Lower leg skin (tissue), 4 donors: ENCODE measurements at places on chromosomes 5 and 9. TPM values are rescaled to one million over a fixed set of nuclear protein-coding genes. Genes with fewer than 3 reads are reported as not detected.

DNA sequence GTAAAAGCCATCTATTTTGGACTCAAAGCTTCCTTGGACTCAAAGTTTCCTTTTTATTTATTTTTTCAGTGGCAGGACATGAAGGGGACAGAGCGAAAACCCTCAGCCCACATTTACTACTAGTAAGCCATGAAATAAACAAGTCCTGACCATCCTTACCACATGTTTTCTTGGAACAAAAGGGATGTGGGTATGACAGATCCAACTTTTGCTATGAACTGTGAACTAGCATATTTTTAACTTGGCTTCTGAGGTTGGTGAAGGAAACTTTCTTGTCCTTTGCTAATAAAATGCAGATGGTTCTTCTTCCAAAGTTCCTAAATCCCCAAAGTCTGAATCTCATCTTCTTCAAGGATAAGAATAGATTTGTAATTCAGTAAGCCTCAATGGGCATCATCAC lies 122.7 kb upstream of the TNC start:
- DNase-seq: no peak

GRCh38 chr5:58628626-58629025 lies 45.8 kb downstream of the RAB3C start:
- DNase-seq: no peak

DNA sequence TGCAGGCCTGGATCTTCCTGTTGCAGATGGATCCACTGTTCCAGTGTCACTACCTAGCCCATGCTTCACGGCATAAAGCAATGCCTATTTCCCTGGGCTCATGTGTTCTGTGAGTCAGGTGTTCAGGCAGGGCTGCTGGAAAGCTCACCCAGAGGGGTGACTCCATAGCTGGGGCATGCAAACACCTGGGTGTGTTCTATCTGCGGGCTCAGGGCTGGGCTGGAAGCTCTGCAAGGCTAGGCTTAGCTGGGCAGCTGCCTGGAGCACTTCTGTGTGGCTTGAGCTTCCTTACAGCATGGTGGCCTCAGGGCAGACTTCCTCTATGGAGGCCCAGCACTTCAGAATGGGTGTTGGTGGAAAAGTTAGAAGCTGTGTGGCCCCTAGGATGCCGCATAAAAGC lies 139.9 kb downstream of the GADD45G start:
- DNase-seq: no peak

GRCh38 chr5:145598983-145599382 lies 236.2 kb downstream of the PRELID2 start:
- no peak for DNase-seq

DNA sequence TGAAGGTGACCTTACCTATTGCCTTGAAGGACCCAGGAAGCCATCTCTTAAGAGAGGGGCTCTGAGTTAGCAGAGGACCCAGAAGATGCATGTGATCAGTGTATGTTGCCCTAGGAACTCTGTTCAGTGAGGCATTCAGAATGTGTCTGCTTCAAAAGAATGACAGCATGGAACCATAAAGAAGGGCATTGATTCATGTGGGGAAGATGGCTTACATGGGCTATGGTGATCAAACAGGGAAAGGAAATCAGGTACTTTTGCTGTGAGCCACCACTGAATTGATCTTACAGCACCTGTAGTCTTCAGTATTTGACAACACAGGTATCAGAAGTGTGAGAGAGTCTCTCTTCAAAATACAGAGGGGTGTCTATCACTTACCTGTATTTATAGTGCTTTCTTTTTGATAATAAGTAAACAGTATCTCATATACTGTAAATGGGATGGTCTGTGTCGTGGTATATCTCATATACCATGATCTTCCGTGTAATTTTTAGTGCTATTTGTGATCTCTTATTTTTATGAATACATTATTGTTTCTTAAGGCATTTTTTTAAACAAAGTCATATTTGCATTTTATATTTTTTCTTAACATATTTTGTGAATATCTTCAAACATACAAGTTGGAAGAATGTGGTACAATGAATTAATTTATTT lies 57.0 kb downstream of the FOCAD start:
- no peak for DNase-seq

GRCh38 chr9:109401169-109401989 lies 80.5 kb upstream of the EPB41L4B start:
- no peak for DNase-seq

GRCh38 chr5:168302785-168303184 lies 11.3 kb downstream of the WWC1 start:
- DNase-seq: no peak

DNA sequence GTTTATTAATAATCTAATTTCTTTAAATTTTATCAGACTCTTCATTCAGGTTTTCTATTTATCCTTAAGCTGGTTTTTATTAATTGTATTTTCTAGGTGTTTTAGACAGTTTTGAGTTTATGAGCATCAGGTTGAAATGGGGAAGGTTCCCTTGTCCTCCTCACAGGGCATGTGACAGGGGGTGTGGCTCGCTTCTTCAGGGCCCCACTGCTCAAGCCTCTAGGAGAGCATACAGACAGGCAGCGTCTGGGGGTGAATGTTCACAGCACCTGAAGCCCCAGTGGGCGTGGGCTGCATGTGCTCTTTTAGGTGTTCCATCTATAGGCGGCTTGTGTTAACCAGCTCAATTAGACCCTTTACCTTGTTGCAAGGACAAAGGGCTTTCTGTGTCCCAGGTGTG lies 78.2 kb upstream of the RUFY1 start:
- no peak for DNase-seq

DNA sequence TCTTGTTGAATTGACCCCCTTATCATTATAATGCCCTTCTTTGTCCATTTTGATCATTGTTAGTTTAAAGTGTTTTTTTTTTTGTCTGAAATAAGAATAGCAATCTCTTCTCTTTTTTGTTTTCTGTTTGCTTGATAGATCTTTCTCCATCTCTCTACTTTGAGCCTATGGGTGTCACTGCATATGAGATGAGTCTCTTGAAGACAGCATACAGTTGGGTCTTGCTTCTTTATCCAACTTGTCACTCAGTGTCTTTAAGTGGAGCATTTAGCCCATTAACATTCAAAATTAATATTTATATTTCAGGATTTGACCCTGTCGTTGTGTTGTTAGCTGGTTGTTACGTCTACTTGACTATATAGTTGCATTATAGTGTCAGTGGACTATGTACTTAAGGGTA lies 135.4 kb downstream of the HMHB1 start:
- DNase-seq: no peak

DNA sequence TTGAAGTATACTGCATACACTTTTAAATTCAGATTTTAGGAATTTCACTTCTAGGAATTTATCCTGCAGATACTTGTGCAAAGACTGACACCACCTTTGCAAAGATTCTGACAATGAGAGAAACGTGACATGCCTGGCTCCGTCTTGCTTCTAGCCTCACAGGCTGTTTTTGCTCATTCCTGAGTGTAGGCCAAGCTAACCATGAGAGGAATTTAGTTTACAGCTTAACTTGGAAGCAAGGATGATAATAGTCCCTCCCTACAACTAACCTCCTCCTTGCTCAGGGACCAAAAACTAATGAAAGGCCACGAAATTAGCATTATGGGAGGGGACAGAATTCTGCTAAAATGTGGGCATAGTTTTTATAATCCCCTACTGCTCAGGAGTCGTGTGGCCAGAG lies 31.1 kb downstream of the C5orf22 start:
- DNase-seq: no peak

- no peak for DNase-seq
Observed at GRCh38 chr5:9499498-9499876, 46.4 kb downstream of the SEMA5A start.

GRCh38 chr9:14887149-14887548 lies 23.1 kb downstream of the FREM1 start:
- DNase-seq: no peak

- DNase-seq: no peak
Observed at GRCh38 chr5:180463216-180463900, 30.8 kb upstream of the CNOT6 start.

DNA sequence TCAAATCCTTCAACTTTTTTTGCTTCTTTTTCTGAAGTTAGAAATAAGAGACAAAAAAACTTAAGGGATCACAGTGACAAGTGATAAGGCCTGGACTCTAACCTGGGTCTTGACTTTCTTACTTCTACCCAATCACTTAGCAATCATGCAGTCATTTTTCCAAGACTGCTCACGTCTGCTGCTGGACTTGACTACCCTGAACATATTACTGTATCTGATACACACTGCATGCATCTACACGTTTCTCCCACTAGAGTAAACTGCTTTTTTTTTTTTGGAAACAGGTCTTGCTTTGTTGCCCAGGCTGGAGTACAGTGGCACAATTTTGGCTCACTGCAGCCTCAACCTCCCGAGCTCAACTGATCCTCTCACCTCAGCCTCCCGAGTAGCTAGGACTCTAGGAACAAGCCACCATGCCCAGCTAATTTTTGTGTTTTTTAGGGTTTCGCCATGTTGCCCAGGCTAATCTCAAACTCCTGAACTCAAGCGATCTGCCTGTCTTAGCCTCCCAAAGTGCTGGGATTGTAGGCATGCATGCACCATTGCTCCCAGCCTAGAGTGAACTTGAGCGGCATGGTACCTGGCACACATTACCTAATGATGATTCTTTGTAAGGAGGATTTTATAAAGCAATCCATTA lies 7.4 kb downstream of the PLIN2 start:
- DNase-seq: peak; percentile 79

GRCh38 chr5:67192719-67193438 lies 3.7 kb downstream of the CD180 start:
- no peak for DNase-seq

DNA sequence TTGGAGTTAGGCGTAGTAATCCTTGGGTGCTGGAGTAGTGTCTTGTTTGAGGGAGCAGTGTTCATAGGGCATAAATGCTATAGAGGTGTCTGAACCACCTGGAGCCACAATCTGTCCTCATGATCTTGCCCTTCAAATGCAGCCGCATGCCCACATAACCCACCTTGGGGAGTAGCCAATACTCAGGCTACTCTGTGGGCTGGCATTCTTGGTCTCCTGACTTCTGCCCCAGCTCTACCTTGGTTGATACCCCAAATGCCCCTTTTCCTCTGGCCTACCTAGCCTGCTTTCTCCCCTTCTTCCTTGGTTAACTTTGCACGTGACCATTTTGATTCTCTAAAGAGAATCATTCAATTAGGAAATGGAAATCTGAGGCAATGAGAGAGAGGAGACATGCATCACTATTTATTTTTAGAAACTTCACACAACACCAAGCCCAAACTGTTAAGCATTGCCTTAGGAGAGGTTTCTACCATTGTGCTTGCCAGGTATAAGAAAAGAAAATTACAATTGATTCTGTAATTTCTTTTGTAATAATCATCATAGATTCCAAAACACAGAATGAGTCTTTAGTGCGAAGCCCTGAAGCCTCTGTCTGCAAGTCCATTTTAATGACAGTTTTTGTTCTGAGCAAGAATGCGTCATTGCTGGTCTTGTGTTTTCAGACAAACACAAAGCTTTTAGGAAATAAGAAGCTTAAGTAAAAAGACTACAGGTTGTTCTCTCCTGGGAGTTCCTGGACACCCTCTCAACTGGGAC lies 135.2 kb downstream of the C9orf152 start:
- DNase-seq: no peak

DNA sequence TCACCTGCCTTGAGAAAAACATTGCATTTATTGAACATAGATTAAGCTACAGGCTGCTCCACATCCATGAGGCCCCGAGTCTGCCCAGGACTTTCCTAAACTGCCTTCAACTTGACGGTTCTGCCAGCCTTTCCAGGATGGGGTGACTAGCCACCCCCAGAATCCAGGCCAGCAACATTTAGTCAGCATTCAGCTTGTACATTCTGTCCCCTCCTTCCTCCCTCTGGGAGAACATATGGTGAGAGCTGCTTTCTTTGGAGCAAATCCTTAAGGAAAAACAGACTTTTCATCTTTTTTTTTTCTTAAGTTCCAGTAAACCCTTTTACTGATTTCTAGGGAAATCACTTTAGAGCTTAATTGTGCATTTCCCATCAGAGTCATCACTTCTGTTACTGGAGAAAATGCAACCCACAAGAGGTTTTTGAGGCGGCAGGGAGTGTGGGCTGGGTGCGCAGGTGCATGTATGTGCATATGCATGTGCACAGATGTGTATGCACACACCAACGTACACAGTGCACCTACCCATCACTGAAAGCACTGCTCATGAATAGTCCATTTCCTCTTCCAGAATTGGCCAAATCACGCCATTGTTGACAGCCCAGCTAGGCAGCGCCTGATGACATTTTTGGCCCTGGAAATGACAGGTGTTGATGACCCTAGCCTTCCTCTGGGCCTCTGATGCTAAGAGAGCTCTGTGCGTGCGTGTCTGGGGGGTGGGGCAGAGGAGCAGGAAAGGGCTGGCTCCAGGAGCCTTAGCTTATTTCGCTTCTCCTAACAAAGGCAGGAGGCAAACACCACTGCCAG lies 145.6 kb downstream of the HSD17B3 start:
- DNase-seq: peak; percentile 72

Gene NDST1
- total RNA-seq: 127 TPM

Gene BHMT
- not detected for total RNA-seq

Gene MACROH2A1
- 196 TPM for total RNA-seq

Gene HSPA5
- total RNA-seq: 72.3 TPM

Gene RLN1
- not detected for total RNA-seq

Gene PCDHA4
- 0.08 TPM for total RNA-seq

Gene C9orf78
- 105 TPM for total RNA-seq

Gene PROB1
- 0.32 TPM for total RNA-seq

Gene EPB41L4B
- total RNA-seq: 26.8 TPM

Gene FOXD4L6
- total RNA-seq: not detected

Gene THBS4
- total RNA-seq: 2.0 TPM

Gene DMRT2
- not detected for total RNA-seq
